Immature natural killer cell (primary cell): ENCODE measurements at places on chromosomes 1 and 21. TPM values are rescaled to one million over a fixed set of nuclear protein-coding genes. Genes with fewer than 3 reads are reported as not detected.
A peak's percentile ranks its signal among the peaks of the same experiment; 100 is the strongest.

- no peak for DNase-seq
- peaks cover 62% of the 10 kb centered on the region for H3K4me1 ChIP-seq
- peak overlapping the region; percentile 97 for H3K27ac ChIP-seq
- H3K4me3 ChIP-seq = peak overlapping the region; percentile 87
These were observed 594 bp downstream of the HDGF start for GRCh38 chr1:156750711-156751450.

DNA sequence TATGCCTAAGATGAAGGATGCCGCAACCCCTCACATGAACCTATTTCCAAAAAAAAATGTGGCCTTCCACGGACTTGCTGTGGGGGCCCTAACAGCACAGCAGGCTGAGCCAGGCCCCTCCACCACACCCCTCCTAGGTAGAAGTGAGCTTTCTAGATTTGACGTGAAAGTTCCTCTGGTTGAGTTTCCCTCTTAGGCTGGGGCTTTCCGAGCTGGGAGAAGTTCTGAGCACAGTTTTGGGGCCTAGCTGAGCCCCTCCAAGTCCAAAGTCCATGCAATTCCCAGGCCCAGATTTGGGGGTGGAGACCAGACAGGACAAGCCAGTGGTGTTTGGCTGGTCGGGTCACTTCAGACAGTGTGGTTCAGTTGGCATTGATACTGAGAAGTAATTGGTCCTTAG, 13.8 kb upstream of the PHLDA3 start:
- H3K27me3 ChIP-seq = peaks cover 11% of the 10 kb centered on the region
- no peak overlapping the region for H3K4me3 ChIP-seq
- DNase-seq = no peak
- peaks cover 25% of the 10 kb centered on the region for H3K4me1 ChIP-seq
- peaks cover 12% of the 10 kb centered on the region for H3K36me3 ChIP-seq
- H3K27ac ChIP-seq = no peak overlapping the region

- no peak overlapping the region for H3K4me3 ChIP-seq
- H3K36me3 ChIP-seq = peaks cover 4% of the 10 kb centered on the region
- H3K4me1 ChIP-seq = peaks cover 42% of the 10 kb centered on the region
- H3K27ac ChIP-seq = no peak overlapping the region
These were observed 7.8 kb downstream of the PGM1 start for GRCh38 chr1:63601061-63601460.

GRCh38 chr1:27689423-27690173, 17.6 kb upstream of the IFI6 start:
- DNase-seq = no peak
- H3K36me3 ChIP-seq = no peaks in the 10 kb centered on the region
- no peaks in the 10 kb centered on the region for H3K4me1 ChIP-seq
- no peak overlapping the region for H3K27ac ChIP-seq

GRCh38 chr21:14687268-14687625, 141.1 kb upstream of the SAMSN1 start:
- H3K36me3 ChIP-seq = no peaks in the 10 kb centered on the region
- H3K27ac ChIP-seq = no peak overlapping the region
- H3K27me3 ChIP-seq = peaks cover 3% of the 10 kb centered on the region
- peak overlapping the region; percentile 59 for H3K4me3 ChIP-seq
- no peak for DNase-seq
- peaks cover 21% of the 10 kb centered on the region for H3K4me1 ChIP-seq

DNA sequence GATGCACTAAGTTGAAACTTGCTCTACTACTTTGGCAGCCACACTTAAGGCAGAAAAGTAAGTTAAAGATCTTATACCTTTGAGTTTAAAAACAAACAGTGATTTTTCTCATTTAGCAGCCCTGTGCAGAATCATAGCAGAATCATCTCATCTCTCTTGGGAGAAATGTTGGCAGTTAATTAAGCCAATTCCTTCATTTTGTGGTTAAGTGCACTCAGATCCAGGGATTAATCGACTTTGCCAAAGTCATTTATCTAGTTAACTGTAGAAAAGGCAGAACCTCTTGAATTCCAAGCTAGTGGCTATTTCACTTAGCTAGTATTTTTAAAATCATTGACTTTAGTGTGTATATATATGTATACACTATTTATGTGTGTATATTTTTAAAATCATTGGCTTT, 125.0 kb downstream of the GPR52 start:
- peaks cover 1% of the 10 kb centered on the region for H3K27me3 ChIP-seq
- H3K4me1 ChIP-seq = peaks cover 13% of the 10 kb centered on the region
- H3K4me3 ChIP-seq = no peak overlapping the region
- no peak for DNase-seq

DNA sequence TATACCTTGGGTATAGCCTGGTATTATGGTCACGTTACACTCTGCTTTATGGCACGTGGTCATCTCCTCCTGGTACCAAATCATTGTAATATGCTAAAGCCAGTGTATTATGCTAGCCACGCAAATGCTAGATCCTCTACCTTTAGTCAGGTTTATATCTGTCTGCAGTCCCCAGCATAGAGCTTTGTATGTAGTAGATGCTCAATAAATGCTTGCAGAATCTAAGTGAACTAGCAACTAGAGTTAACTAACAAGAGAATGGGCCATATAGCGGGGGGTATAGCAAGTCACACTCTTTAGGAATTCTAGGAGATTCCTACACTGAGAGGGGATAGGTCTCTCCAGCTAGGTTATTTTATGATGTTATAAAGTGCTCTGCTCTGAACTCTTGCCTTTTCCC, 3.0 kb downstream of the MOV10 start:
- H3K4me3 ChIP-seq = no peak overlapping the region
- H3K4me1 ChIP-seq = peaks cover 67% of the 10 kb centered on the region
- peak overlapping the region; percentile 41 for H3K27ac ChIP-seq
- H3K36me3 ChIP-seq = no peaks in the 10 kb centered on the region
- no peaks in the 10 kb centered on the region for H3K27me3 ChIP-seq

DNA sequence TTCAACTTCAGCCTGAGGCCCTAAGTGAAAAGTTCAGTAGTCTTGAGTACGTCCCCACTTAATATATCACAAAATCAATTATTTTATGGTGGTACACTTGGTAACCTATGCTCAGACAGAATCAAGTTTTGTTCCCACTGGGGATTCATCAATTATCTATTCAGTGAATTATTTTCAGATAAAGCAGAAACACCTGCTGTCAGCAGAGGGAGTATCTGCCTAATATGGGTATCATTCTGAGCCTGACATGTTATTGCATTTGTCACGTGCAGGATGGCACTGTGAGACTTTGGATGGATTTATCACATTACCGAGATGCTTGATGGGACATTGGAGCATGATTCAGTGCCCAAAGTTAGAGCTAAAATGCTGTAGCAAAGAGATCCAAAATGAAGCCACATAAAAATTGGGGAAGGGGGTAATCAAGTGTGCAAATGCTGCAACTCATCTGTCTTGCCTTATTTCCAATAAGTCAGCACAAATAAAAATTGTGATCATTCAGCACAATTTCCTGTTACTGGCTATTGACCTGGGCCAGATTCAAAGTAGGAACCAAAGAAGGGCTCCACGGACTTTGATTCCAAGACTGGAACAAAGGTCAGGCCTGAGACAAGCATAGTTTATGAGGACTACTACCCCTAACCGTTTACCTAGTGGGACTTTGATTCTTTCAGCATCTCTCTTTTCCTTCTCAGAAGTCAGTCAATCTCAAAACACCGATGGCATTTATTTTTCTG, 657.6 kb downstream of the LMO4 start:
- H3K27me3 ChIP-seq = peaks cover 8% of the 10 kb centered on the region
- H3K4me1 ChIP-seq = no peaks in the 10 kb centered on the region
- DNase-seq = no peak
- no peaks in the 10 kb centered on the region for H3K36me3 ChIP-seq
- H3K4me3 ChIP-seq = no peak overlapping the region
- H3K27ac ChIP-seq = no peak overlapping the region

- no peaks in the 10 kb centered on the region for H3K36me3 ChIP-seq
- peak; percentile 88 for DNase-seq
- H3K27ac ChIP-seq = peak overlapping the region; percentile 98
- H3K27me3 ChIP-seq = peaks cover 6% of the 10 kb centered on the region
- H3K4me1 ChIP-seq = peaks cover 28% of the 10 kb centered on the region
These were observed 4.7 kb upstream of the FAAP20 start for GRCh38 chr1:2199042-2199810.

GRCh38 chr1:40895601-40896000, 33.4 kb upstream of the CITED4 start:
- no peaks in the 10 kb centered on the region for H3K27me3 ChIP-seq
- no peak overlapping the region for H3K4me3 ChIP-seq
- no peak for DNase-seq
- no peaks in the 10 kb centered on the region for H3K4me1 ChIP-seq

DNA sequence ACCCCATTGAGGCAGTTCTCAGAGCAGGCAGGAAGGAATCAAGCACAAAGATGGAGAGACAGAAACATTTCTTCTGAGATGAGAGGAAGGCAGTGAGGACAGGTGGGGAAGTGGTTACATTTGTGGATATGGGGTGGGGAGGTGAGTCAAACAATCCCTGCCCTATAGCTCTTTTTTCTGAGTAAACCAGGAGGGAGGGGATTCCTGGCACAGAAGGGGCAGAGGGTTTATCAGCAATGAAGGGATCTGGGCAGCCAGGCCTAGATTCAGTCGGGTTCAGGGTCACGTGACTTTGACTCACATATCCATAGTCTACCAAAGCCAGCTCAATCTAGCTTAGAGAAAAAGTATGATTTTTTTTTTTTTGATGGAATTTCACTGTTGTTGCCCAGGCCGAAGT, 15.7 kb upstream of the PHC2 start:
- no peaks in the 10 kb centered on the region for H3K4me1 ChIP-seq
- no peak overlapping the region for H3K27ac ChIP-seq
- no peaks in the 10 kb centered on the region for H3K36me3 ChIP-seq
- H3K27me3 ChIP-seq = peaks cover 8% of the 10 kb centered on the region

- H3K4me3 ChIP-seq = no peak overlapping the region
- no peak overlapping the region for H3K27ac ChIP-seq
- H3K27me3 ChIP-seq = peaks cover 7% of the 10 kb centered on the region
- DNase-seq = no peak
- H3K4me1 ChIP-seq = peaks cover 17% of the 10 kb centered on the region
These were observed 51.5 kb downstream of the TOMM20 start for GRCh38 chr1:235077163-235077540.

DNA sequence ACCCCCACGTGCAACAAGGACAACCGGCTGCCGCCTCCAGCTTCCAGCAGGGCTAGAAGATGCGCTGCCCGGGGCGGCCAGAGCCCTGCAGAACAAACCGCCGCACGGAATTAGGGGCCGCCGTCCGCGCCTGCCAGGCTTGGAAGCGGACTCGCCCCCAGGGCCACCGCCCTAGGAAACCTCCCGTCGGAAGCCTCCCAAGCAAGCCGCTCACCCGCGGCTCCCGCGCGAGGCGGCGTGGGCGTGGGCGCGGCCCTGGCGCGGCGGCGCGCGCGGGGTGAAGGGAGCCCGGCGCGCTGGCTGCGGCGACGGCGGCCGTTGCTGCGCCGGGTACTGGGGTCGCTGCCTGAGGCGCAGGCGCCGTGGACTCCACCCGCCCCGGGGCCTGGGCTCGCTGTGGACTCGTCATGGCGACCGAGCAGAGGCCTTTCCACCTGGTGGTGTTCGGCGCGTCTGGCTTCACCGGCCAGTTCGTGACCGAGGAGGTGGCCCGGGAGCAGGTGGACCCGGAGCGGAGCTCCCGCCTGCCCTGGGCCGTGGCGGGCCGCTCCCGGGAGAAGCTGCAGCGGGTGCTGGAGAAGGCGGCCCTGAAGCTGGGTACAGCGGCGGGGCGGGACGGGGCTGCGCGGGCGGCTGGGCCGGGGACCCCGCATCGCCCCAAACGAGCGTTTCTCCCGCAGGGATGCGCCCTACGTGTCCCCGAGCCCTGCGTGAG, at the start of gene SCCPDH:
SCCPDH (plus strand) TSS at position 394 of the 715 bp plus-strand sequence; CDS start at position 408, 14 bp downstream.
- peaks cover 3% of the 10 kb centered on the region for H3K27me3 ChIP-seq
- peak within 1 kb of the TSS; percentile 57 for H3K27ac ChIP-seq
- peaks cover 21% of the 10 kb centered on the region for H3K36me3 ChIP-seq
- H3K4me3 ChIP-seq = peak within 1 kb of the TSS; percentile 86

DNA sequence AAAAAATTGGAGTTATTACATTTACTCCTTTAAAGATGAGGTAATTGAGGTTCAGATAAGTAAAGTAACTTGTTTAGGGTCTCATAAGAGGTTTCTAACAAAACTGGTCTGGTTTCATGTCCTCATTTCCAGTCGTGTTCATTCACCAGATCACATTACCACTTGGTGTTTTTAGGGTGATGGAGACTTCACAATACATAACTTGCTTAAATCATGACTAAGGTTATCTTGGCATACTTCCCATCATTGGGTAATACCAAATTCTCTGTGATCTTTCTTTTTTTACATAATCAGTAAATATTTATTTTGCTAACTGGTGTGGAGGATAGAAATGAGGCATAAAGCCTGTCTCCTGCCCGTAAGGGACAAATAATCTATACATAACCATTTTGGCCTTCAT, 31.6 kb upstream of the RPTN start:
- H3K4me1 ChIP-seq = peaks cover 8% of the 10 kb centered on the region
- no peak overlapping the region for H3K27ac ChIP-seq
- no peak overlapping the region for H3K4me3 ChIP-seq
- H3K27me3 ChIP-seq = no peaks in the 10 kb centered on the region
- no peak for DNase-seq

DNA sequence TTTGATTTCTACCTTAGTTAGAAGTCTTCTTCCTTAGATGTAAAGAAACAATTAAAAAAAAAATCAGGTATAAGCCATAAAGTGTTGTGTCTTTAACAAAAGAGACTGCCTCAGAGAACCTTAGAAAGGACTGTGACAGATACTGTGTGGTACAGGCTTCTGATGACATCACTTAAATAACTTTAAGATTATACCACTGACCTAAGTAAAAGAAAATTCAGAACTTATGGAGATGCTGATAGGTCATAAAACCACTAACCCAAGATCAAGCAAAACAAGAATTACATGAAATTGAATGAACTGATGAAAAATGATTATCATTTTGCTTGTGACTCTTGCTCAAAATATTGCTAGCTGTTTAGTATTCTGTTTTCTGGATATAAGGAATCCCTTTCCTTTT, 220.8 kb downstream of the NRIP1 start:
- no peak overlapping the region for H3K4me3 ChIP-seq
- H3K4me1 ChIP-seq = no peaks in the 10 kb centered on the region
- DNase-seq = no peak
- H3K27me3 ChIP-seq = peaks cover 3% of the 10 kb centered on the region

GRCh38 chr21:46639489-46640386, 4.3 kb downstream of the PRMT2 start:
- peaks cover 20% of the 10 kb centered on the region for H3K27me3 ChIP-seq
- H3K27ac ChIP-seq = peak overlapping the region; percentile 89
- peak; percentile 64 for DNase-seq
- peaks cover 30% of the 10 kb centered on the region for H3K36me3 ChIP-seq
- H3K4me1 ChIP-seq = peaks cover 68% of the 10 kb centered on the region

The TNNT2 gene
- not detected for polyA plus RNA-seq

The DIRAS3 gene
- polyA plus RNA-seq = not detected

The EXTL2 gene
- polyA plus RNA-seq = 9.9 TPM

The TEDDM1 gene
- polyA plus RNA-seq = not detected

The VAV3 gene
- polyA plus RNA-seq = 18.8 TPM

The TMEM269 gene
- polyA plus RNA-seq = not detected

The TMPRSS3 gene
- polyA plus RNA-seq = not detected
